ENCODE measurements at places on chromosomes 7 and 10. TPM values are rescaled to one million over a fixed set of nuclear protein-coding genes. Genes with fewer than 3 reads are reported as not detected.

The KCP gene
- total RNA-seq = not detected

The SUN3 gene
- not detected for total RNA-seq

The NOD1 gene
- 12.3 TPM for total RNA-seq

The PRXL2A gene
- total RNA-seq = 101 TPM

The PAPOLB gene
- total RNA-seq = not detected
